ENCODE measurements at places on chromosomes 13 and 19. TPM values are rescaled to one million over a fixed set of nuclear protein-coding genes. Genes with fewer than 3 reads are reported as not detected.

DNA sequence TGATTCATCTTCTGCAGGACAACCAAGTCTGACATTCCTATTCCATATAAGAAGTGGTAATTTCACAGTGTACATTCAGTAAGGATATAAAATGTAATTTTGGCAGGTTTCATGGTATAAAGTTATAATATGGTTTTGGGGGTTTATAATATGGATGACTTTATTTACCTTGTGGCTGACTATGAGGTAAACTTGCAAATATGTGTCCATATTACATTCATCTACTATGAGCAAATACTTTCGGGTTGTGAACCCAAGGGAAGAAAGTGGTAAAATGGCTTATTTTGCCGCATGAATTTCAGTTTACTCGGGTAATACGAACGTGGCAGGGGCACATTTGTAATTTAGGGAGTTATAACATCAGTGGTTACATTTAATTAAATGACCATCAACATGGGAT, 86.7 kb upstream of the TNFSF11 start:
- no peak for DNase-seq

- DNase-seq = no peak
These were observed 1001.1 kb downstream of the OLFM4 start for GRCh38 chr13:54029720-54030119.

DNA sequence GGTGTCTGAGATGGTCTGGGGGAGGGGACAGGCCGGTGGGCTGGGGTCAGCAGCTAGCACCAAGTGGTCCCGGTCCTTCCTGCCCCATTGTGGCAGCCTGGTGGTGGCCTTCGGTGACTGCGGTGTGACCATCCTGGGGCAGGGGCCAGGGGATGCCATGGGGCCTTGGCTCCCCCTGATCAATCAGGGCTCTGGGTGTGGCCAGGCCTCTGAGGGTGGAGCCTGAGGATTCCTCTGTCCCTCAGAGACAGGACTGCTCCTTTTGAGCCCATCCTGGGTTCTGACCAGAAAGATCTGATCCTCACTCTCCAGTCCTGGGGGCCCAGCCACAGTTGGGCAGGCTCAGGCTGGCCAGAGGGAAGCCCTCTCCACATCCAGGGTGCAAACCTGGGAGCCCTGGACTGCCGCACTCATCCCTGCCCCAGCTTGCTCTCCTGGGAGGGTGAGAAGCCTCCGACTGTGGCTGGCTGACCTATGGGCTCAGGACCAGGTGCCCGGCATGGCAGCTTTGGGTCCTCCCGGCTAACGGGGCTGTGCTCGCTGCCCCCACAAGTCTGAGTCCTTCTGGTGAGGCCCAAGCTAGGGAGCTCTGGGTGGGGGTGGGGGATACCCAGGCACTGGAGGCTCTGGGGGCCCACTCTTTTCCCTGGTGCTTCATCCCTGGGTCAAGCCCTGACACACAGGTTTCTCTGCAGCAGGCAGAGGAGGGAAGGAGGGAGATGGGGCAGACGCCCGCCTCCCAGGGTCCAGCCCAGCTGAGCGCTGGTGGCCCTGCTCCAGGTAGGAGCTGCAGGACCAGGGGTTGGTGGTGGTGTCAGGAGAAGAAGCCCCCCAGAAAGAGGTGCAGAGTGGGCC, 59.5 kb downstream of the IER2 start:
- DNase-seq = no peak

DNA sequence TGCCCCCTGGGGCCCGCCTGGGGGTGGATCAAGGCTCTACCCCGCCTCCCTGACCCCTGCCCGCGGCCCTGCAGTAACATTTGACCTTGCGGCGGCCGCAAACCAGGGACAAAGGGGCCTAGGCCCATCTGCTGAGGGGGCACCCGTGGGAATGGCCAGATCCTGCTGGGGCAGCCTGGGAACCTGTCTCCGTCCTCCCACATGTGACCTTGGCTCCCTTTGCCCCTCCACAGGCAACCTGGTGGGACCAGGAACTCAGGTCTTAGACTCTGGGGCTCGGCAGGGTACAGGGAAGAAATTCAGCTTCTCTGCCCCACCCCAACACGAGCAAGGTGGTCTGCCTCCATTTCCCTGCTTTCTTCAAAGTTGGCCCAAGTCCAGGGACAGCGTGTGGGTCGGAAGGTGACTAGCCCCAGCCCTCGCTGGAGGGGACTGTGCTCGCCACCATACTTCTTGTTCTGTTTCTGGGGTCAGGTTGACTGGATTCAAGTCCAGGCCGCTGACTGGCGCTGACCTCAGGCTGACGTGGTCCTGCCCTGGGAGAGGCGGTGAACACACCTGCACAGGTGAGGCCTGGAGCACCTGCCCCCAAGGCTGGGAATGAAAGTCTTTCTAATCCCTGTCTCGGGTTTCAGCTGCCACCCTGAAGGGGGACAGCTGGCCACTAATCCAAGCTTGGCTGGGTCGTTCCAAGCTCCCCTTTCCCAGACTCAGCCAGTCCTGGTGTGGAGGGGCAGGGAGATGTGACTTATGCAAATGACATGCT, 2.5 kb upstream of the NR2F6 start:
- peak; percentile 83 for DNase-seq

GRCh38 chr19:3968556-3969434, 2.1 kb downstream of the DAPK3 start:
- DNase-seq = peak; percentile 50

DNA sequence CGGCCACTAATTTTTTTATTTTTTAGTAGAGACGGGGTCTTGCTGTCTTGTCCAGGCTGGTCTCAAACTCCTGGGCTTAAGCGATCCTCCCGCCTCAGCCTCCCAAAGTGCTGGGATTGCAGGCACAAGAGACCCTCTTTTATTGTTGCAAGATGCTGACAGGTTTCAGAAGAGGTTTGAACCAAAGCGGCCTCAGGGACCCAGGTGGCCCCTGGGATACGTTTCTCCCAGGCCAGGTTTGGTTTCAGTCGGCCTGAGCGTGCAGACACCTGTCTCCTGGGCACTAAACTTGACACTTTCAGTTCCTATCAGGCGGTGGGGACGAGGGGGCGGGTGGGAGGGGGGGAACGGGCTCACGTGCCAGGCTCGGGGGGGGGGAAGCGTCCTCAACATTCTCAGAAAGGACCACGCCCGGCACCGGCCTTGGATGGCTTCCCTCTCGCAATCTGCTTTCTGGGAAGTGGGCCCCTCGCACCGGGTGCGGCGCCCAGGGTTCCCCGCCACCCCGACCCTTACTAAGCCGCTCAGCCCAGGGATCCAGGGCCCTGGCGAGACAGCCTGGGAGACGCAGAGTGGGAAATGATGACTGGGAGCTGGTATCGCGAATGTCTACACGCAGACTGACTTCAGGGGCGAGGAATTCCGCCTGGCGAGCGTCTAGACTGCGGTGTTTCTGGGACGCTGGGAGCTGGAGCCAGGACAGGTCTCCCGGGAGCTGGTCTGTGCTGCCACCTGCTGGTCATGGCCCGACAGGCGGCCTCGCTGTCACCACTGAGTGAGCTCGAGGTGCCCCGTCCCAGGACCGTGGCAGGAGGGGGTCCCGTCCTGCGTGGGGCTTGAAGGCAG, 91.6 kb downstream of the GNG7 start:
- peak; percentile 87 for DNase-seq

- DNase-seq = no peak
These were observed 20.9 kb upstream of the FOSB start for GRCh38 chr19:45446944-45447343.

DNA sequence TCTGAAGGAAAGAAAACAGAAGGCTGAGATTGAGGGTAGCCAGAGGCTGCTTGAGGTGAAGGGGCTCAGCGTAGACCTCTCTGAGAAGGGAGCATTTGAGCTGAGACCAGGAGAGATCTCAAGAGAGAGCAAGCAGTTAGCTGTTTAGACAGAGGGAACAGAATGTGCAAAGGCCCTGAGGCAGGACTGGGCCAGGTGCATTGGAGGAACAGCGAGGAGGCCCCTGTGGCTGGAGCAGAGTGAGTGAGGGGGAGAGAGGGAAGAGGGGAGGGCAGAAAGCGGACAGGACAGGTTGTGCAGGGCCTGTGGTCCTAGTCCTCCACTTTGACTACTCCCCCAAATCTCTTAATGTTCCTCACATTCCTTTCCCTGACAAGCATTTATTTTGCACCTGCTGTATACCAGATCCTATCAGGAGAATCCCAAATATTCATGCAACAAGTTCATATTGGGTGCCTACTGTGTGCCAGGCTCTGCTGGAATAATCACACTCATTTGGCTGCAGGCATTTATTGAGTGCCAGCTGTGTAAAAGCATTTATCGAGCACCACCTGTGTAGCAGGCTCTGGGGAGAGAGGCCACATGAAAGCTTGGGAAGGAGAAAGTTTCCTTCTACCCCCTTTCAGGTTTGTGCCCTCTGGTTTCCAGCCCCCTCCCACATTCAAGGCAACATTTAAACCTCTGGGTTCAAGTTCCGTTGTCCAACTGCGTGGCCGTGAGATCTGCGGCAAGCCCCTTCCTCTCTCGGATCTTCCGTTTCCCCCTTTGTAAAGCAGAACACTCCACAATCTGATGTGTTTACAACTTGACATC, 36.5 kb downstream of the NFIC start:
- DNase-seq = no peak

DNA sequence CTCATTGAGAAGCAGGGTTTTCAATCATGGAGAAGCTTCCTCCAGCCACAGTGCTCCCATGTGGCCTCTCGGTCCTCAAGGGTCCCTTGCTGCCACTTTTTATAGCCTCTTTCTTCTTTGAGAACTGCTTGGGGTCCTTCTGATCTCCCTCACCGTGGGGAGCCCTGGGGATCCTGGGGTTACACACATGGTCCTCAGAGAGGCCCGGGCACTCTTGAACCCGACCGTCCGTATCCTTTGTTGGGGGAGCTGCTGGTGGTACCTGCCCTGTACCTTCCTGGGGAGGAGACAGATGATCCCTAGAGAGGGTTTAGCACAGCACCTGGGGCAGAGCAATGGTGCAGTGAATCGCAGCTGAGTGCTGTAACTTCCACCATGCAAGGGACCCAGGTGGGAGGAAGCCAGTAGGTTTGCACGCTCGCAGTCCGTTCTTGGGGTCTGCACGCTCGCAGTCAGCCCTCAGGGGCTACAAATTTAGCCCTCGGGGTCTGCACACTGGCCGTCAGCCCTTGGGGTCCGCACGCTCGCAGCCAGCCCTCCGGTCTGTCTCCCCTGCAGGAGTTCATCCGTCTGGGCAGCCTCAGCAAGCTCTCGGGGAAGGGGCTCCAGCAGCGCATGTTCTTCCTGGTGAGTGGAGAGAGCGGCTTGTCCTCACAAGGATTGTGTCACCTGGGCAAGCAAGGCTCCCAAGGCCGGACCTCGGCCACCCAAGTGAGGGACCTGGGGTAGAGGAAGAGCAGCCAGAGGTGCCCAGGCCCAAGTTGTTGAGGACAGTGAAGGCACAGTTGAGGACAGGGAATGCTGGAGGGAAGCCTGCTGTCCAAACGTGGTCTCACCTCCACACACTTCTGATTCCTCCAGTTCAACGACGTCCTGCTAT, 138.4 kb downstream of the STK24 start:
- no peak for DNase-seq

ZNF415 gene
- 0.44 TPM for total RNA-seq

ANKRD24 gene
- total RNA-seq = 0.07 TPM

PNMA8B gene
- 0.02 TPM for total RNA-seq

ZNF99 gene
- not detected for total RNA-seq

IPO5 gene
- 157 TPM for total RNA-seq

KLF1 gene
- 144 TPM for total RNA-seq

CRYL1 gene
- 3.4 TPM for total RNA-seq

Data from K562 (cell line).